ENCODE measurements at places on chromosomes 16 and 17.

DNA sequence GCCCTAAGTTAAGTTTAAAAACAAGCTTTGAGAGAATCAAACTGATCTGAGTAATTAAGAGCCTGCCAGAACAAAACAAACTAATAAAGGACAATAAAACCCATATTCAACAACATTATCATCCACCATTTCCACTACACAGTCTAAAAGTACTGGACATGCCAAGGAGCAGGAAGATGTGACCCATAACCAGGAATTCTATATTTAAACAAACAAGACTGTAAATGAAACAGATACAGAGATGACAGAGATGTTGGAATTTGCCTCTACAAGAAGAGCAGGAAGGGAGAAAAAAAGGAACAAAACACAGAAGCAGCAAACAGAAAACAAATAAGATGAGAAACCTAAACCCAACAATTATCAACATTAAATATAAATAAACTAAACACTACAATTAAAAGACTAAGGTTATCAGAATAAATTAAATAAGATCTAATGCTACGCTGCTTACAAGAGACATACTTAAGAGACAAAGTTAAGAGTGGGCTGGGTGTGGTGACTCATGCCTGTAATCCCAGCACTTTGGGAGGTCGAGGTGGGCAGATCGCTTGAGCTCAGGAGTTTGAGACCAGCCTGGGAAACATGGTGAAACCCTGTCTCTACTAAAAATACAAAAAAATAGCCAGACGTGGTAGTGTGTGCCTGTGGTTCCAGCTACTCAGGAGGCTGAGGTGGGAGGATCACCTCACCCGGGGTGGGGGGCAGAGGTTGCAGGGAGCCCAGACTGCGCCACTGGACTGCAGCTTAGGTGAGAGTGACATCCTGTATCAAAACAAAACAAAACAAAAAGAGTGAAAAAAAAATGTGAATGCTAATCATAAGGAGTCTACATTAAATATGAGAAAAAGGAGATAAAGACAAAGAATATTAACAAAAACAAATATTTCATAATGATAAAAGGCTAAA, 50.6 kb downstream of the CREBBP start:
- no peak for DNase-seq

GRCh38 chr17:306536-307294, 45.9 kb downstream of the RPH3AL start:
- no peak for DNase-seq

GRCh38 chr16:69293401-69293800, 17.7 kb upstream of the VPS4A start:
- DNase-seq, result no peak

DNA sequence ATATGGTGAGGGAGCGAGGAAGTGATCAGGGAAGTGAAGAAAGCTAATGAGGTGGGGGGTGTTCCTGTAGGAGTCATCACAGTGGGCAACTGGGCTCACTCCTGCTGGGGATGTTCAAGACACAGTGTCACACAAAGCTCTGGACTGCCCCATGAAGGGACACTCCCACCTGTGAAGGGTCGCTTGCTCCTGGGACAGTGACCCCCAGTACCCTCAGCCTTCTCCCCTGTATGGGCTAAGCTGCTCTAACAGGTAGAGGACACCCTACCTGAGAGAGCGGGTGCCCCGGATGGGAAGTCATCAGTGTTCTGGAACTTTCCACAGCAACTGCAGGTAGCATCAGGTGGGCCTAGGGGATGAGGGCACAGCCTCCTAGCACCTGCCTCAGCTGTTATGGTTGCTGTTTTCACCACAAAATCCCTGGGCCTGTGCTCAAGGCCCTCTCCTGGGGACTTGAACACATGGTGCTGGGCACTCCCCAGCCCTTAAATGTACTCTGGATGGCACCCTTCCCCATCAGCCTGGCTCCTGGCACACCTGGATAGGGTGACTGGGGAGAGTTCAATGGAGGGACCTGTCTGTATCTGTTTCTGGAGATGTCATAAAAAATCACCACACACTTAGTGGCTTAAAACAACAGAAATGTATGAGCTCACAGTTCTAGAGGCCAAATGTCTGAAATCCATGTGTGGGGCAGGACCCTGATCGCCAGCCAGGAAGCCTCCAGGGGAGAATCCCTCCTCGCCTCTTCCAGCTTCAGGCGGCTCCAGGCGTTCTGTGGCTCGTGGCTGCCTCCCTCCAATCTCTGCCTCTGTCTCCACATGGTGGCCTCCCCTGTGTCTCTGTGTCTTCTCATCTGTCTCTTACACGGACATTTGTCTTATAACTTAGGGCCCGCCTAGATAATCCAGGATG, 104.0 kb upstream of the CDH5 start:
- no peak for DNase-seq

GRCh38 chr17:57294629-57295501, 38.5 kb downstream of the MSI2 start:
- DNase-seq, result peak; percentile 5

DNA sequence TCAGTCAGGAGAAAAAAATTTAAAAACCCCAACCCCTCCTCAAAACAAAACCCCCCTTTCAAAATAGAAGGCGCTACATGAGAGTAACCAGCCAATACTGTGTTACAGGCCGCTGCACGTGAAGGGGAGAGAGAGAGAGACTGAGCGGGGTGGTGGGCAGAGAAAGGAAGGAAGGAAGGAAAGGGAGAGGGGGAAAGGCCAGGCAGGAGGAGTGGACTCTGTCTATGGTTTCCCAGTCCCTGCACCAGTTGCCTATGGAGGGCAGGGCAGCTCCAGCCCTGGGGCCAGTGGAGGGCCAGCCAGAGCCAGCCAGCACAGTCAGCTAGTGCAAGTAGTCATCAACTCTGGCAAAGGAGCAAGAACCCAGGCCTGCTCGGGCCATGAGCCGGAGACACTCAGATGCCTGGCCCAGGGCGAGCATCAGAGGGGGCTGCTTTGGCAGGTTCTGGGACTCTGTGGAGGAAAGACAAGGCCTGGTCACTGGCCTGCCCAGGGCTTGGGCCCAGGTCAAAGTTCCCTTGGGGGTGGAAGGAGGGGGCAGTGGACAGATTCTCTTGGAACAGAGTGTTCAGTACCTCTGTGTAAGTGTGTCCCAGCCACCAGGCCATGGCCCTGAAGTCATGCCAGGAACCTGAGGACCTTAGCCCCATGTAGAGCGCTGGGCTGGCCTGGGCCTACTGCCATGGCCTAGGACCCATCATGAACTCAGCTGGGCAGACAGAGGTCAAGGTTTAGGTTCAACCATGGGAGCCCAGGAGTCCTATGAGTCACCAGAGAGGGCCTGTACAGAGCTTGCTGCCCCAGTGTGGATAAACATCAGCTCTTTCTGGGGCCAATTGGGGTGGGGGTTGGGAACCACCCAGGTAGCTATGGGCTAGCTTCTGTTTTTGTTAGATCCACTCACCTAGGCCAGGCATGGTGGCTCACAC, 7.3 kb upstream of the GFOD2 start:
- no peak for DNase-seq

DNA sequence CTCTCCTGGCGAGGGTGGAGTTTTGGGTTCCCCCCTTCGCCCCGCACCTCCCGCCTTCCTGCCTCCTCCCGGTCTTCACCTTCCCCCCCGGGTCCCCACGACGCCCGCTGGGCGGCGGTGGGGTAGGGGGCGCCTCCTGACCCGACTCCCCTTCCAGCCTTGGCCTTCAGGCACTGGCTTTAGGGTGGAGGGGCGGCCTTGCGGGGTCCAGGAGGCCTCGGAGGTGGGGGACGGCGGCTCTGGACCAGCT, 2.4 kb downstream of the SLC16A3 start:
- no peak for DNase-seq

GRCh38 chr16:27617665-27618064, 67.7 kb downstream of the KATNIP start:
- no peak for DNase-seq

- DNase-seq, result no peak
Observed at GRCh38 chr17:50832864-50833381, 2.5 kb upstream of the WFIKKN2 start.

DNA sequence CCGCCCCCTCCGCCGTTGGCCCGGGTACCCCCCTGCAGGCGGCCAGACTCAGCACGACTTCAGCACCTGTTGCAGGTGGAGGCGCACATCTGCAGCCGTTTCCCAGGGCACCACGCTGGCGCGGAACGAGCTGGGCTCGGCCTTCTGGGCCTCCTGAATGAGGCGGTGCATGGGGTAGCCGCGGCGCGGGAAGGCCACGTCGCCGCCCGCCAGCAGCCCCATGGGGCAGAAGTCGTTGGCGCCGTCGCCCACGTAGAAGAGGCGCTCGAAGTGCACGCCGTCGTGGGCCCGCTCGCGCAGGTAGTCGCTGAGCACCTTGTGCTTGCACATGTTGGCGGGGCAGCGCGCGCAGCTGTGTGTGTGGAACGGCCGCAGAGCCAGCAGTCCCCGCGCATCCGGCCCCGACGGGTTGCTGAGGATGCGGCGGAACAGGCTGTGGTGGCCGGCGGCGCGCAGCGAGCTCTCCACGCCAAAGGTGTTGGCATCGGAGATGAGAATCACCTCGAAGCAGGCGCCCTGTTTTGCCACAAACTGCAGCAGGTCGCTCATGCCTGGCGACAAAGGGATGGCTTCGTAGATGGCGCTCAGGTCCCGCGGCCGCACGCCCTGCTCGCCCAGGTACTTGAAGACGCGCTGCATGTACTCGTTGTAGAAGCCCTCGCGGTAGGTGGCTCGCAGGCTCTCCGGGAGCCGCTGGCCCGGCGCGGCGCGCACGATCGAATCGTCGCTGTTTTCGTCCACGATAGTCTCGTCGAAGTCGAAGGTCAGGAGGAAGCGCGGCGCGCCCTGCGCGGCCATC, 6.2 kb downstream of the PHOSPHO1 start:
- peak; percentile 62 for DNase-seq

DNA sequence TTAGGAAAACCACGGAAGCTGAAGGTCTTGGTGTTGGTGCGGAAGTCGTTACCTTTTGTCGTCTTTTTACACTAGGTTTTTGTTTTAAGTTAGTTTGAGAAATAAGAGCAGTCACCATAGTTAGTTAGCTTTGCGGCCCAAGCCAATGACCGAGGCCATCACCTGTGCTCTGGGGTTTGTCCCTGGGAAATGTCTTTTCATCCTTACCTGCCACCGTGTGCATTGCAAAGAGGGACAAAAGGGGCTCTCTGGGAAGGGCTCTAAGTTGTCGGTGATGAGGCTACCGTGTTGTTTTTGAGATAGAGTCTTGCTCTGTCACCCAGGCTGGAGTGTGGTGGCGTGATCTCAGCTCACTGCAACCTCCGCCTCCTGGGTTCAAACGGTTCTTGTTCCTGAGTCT, 49.8 kb downstream of the NDE1 start:
- no peak for DNase-seq

- DNase-seq, result no peak
Observed at GRCh38 chr16:58551496-58551895, 36.2 kb downstream of the SETD6 start.

DNA sequence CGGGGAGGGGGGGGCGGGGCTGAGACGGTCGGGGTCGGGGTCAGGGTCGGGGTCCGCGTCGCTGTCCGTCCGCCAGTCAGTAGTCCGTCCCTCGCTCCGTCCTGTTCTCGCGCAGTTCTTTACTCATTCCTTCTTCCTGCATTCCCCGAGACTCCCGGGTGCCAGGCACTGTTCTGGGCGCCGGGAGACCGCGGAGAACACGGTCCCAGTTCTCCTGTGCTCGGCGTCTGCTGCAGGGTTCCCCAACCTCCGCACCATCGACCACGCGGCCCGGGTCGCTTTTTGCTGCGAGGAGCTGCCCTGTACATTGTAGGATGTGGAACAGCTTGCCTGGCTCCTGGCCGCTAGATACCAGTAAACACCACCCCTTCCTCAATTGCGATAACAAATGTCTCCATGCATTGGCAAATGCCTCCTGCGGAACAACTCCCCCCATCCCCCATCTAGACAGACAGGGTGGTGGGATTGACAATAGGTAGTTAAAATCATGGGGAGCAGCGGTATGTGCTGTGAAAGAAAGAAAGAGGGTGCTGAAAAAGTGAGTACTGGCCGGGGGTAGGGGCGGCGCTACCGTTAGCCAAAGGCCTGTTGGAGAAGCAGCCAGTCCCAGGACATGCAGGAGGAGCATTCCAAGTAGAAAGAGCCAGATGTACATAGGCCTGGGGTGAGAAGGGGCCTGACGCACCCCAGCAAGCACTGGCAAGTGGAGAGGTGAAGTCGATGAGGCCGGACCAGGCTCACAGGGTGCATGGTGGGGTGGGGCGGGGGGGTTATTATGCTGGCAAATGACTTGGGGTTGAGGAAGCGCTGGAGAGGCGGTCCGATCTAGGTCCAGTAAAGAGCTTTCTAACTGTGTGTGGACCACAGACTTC, 631 bp downstream of the TRAF7 start:
- DNase-seq, result no peak

DNA sequence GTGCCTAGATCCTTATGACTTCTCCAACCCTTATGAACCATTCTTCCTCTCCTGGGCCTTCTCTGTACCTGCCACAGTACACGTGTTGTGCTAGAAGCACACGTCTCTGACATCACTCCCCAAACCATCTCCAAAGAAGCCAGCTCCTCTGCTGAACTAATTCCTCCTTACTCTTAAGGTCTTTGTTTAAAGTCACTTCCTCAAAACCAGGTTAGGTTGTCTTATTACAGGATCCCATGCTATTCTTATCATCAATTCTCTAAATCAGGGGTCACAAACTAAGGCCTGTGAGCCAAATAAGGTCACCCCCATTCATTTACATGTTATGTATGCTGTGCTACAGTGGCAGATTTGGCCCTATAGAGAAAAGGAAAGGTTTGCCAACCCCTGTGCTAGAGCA, 4.0 kb downstream of the SUPT6H start:
- DNase-seq, result no peak

DNA sequence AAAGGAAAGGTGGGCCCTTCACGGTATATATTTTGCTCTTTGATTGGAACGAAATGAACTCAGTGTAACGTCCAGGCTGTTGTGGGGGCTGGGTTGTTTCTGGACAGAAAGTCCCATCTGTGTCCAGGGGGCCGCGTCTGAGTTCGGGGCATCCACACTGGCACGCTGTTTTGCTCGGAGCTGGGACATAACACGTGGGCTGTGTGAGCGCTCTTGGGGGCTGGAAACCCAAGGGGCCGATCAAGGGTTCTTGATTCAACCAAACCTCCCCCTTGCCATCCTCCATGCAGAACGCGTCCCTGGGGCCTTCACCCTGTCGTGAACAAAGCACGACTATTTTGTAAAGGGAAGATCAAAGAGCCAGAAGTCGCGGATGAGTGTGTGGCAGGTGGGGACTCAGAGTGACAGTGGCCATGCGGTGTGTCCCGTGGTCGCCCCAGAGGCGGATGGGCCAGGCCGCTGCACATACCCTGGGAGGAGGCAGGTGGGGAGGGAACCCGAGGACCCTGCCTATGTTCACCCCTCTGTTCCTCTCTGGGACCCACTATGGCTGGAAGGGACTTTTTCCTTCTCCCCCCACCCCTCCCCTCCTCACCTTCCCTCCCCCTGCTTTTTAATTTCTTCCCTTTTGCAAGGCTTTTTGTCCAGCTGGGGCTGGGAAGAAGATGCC, 387.2 kb downstream of the SEC14L1 start:
- DNase-seq, result no peak

DNA sequence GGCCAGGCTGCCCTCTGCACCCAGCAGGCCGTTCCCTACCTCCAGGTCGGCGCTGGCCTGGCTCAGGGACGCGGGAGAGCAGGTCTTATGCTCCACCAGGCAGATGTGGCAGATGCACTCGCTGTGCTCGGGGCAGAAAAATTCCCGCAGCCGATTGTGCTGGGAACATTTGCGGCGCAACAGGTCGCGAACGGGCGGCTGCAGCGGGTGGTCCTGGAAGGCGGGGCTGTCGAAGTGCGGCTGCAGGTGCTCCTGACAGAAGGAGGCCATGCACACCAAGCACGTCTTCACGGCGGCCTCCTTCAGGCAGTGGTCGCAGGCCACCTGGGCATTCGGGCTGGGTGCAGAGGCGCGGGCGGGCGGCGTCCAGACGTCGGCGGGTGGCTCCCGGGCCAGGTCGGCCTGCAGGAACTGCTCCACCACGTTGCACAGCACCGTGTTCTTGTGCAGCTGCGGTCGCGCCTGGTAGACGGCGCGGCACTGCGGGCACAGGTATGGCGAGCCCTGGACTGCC, 439 bp downstream of the TRIM25 start:
- no peak for DNase-seq

All from CD4-positive, alpha-beta T cell treated with Interleukin-21 for 1 hour (primary cell).